ENCODE measurements at places on chromosomes 2 and 18.
A peak's percentile ranks its signal among the peaks of the same experiment; 100 is the strongest.

DNA sequence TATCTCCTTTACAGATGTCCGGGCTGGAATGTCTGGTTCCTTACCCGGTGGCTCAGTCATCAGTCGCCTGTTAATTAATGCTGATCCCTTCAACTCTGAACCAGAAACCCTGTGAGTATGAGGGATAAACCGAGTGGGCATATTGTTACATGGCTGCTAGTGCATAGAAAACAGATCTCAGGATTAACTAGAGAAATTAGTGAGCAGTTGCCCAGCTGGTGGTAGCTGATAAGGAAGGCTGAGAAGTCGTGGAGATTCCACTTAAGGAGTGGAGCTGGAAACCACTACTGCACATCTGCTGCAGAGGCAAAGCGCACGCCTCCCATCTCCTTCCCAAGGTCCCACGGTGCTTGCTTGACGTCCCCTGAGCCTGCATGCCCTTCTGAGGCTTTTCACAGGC is 97.7 kb downstream of the DGKD start:
- H3K27ac ChIP-seq: no peak overlapping the region
- peaks cover 85% of the 10 kb centered on the region for H3K36me3 ChIP-seq
- DNase-seq: no peak
- H3K27me3 ChIP-seq: no peaks in the 10 kb centered on the region

GRCh38 chr2:29226808-29227207 is 111.6 kb downstream of the CLIP4 start:
- DNase-seq: no peak
- H3K4me1 ChIP-seq: peaks cover 5% of the 10 kb centered on the region
- no peaks in the 10 kb centered on the region for H3K36me3 ChIP-seq
- H3K27me3 ChIP-seq: peaks cover 45% of the 10 kb centered on the region
- H3K4me3 ChIP-seq: no peak overlapping the region
- H3K27ac ChIP-seq: no peak overlapping the region

DNA sequence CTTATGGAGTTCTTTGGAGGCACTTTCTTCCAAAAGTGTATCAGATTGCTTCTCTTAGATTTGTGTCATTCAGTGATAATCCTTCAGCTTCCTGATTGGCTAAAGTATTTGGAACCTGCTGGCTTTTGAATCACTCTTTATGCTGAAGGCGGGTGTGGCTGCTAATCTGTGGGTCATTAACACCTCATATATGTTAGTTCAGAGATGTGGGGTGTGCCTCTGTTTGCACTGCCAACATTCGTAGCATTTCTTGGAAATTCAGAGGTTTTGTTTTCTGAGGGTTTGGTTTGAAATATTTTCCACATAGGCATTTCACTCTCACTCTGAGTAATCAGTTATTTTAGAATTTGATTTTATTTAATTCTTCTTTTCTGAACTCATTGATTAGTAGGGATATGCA is 1604.4 kb upstream of the ACVR2A start:
- no peak overlapping the region for H3K27ac ChIP-seq
- no peaks in the 10 kb centered on the region for H3K27me3 ChIP-seq
- H3K4me3 ChIP-seq: no peak overlapping the region
- no peaks in the 10 kb centered on the region for H3K4me1 ChIP-seq
- no peaks in the 10 kb centered on the region for H3K36me3 ChIP-seq

- H3K4me1 ChIP-seq: no peaks in the 10 kb centered on the region
- no peaks in the 10 kb centered on the region for H3K27me3 ChIP-seq
Measured at GRCh38 chr2:221312634-221313033, 259.5 kb downstream of the EPHA4 start.

- no peak overlapping the region for H3K27ac ChIP-seq
- H3K4me1 ChIP-seq: no peaks in the 10 kb centered on the region
- no peaks in the 10 kb centered on the region for H3K36me3 ChIP-seq
- DNase-seq: no peak
- no peak overlapping the region for H3K4me3 ChIP-seq
Measured at GRCh38 chr2:137007938-137008337, 242.6 kb downstream of the THSD7B start.

- H3K4me3 ChIP-seq: no peak overlapping the region
- DNase-seq: no peak
- no peaks in the 10 kb centered on the region for H3K27me3 ChIP-seq
- H3K27ac ChIP-seq: no peak overlapping the region
- peaks cover 11% of the 10 kb centered on the region for H3K4me1 ChIP-seq
Measured at GRCh38 chr2:37361216-37361815, 16.9 kb downstream of the QPCT start.

GRCh38 chr2:119574108-119574815 is 30.0 kb downstream of the CFAP221 start:
- no peak overlapping the region for H3K27ac ChIP-seq
- H3K27me3 ChIP-seq: no peaks in the 10 kb centered on the region
- no peak overlapping the region for H3K4me3 ChIP-seq
- H3K36me3 ChIP-seq: no peaks in the 10 kb centered on the region
- no peak for DNase-seq
- H3K4me1 ChIP-seq: no peaks in the 10 kb centered on the region

DNA sequence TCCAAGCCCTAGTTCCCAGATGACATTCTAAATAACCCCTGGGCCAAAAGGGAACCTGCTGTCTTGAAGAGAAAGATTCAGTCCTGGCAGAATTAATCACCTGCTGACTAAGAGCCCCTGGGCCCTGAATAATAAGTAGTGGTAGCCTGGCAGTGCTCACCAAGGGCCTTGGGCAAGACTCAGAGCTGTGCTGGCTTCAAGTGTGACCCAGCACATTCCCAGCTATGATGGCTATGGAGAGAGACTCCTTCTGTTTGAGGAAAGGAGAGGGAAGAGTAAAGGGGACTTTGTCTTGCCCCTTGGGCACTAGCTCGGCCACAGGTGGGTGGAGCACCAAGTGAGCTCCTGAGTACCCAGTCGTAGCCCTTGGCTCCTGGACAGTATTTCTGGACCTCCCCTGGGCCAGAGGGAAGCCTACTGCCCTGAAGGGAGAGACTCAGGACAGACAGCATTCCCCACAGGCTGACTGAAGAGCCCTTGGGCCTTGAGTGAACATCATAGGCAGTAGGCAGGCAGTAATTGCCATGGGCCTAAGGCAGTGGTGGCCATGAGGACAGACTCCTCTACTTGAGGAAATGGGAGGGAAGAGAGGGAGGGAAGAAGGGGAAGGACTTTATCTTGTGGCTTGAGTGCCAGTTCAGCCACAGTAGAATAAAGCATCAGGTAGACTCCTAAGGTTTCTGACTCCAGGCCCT is 40.0 kb upstream of the INPP4A start:
- H3K4me3 ChIP-seq: no peak overlapping the region
- no peak for DNase-seq
- no peaks in the 10 kb centered on the region for H3K4me1 ChIP-seq
- no peak overlapping the region for H3K27ac ChIP-seq
- H3K27me3 ChIP-seq: no peaks in the 10 kb centered on the region

- peaks cover 45% of the 10 kb centered on the region for H3K4me1 ChIP-seq
- no peak overlapping the region for H3K4me3 ChIP-seq
- no peaks in the 10 kb centered on the region for H3K36me3 ChIP-seq
- H3K27me3 ChIP-seq: no peaks in the 10 kb centered on the region
- peak overlapping the region; percentile 57 for H3K27ac ChIP-seq
Measured at GRCh38 chr2:127404466-127405254, 13.6 kb upstream of the PROC start.

- H3K4me3 ChIP-seq: no peak overlapping the region
- no peaks in the 10 kb centered on the region for H3K36me3 ChIP-seq
- no peak overlapping the region for H3K27ac ChIP-seq
- no peaks in the 10 kb centered on the region for H3K27me3 ChIP-seq
- H3K4me1 ChIP-seq: no peaks in the 10 kb centered on the region
Measured at GRCh38 chr2:33782395-33783230, 183.5 kb upstream of the FAM98A start.

- no peak for DNase-seq
- H3K27ac ChIP-seq: no peak overlapping the region
- peaks cover 4% of the 10 kb centered on the region for H3K36me3 ChIP-seq
- peaks cover 16% of the 10 kb centered on the region for H3K4me1 ChIP-seq
Measured at GRCh38 chr2:71064754-71065621, 3.5 kb upstream of the NAGK start.

- no peak overlapping the region for H3K27ac ChIP-seq
- H3K4me3 ChIP-seq: no peak overlapping the region
- no peak for DNase-seq
- no peaks in the 10 kb centered on the region for H3K36me3 ChIP-seq
- no peaks in the 10 kb centered on the region for H3K4me1 ChIP-seq
- no peaks in the 10 kb centered on the region for H3K27me3 ChIP-seq
Measured at GRCh38 chr2:223062396-223062795, 10.4 kb downstream of the KCNE4 start.

GRCh38 chr2:145422576-145422975 is 902.7 kb upstream of the ZEB2 start:
- H3K4me3 ChIP-seq: no peak overlapping the region
- no peaks in the 10 kb centered on the region for H3K27me3 ChIP-seq
- no peaks in the 10 kb centered on the region for H3K4me1 ChIP-seq
- H3K36me3 ChIP-seq: no peaks in the 10 kb centered on the region

GRCh38 chr18:25876330-25876948 is 214.0 kb downstream of the SS18 start:
- H3K27me3 ChIP-seq: no peaks in the 10 kb centered on the region
- no peak for DNase-seq
- no peaks in the 10 kb centered on the region for H3K36me3 ChIP-seq
- H3K4me1 ChIP-seq: no peaks in the 10 kb centered on the region

DNA sequence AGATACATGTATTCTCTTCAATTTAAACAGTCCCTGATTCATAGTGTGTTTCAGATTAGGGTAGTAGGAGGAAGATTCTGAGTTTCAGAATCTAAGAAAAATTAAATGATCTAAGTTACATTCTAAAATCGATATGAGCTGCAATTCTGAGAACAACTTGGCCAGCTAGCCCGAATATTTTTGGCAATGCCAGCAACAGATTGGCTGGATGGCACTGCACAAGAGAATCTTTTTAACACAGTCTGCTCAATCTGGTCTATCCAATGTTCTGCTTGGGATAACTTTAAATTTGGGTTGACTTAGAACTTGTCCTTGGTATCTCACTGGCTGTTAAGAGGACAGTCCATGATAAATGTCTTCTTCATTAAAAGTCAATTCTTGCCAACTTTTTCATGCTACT is 853.9 kb downstream of the NRXN1 start:
- H3K4me1 ChIP-seq: no peaks in the 10 kb centered on the region
- H3K27me3 ChIP-seq: no peaks in the 10 kb centered on the region
- H3K36me3 ChIP-seq: no peaks in the 10 kb centered on the region
- no peak overlapping the region for H3K4me3 ChIP-seq
- H3K27ac ChIP-seq: no peak overlapping the region
- no peak for DNase-seq

DNA sequence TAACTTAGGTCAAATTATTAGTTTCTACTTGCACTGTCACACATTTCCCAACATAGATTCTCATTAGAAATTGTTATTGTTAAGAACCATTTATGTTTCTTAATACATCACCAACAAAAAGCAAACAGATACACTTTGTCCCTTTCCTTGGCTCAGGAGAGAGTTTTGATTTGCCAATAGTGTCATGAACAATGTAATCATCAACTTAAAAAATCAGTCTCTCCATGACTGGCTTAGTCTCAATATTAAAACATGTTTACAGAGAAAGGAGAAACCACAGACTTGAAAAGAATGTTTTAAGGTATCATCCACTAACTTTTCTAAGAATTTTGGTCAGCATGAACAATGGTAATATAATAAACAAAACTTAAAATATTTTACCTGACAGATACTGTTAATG is 416.5 kb upstream of the KCNH7 start:
- H3K27me3 ChIP-seq: no peaks in the 10 kb centered on the region
- no peaks in the 10 kb centered on the region for H3K4me1 ChIP-seq
- no peak for DNase-seq
- no peak overlapping the region for H3K27ac ChIP-seq
- no peaks in the 10 kb centered on the region for H3K36me3 ChIP-seq

DNA sequence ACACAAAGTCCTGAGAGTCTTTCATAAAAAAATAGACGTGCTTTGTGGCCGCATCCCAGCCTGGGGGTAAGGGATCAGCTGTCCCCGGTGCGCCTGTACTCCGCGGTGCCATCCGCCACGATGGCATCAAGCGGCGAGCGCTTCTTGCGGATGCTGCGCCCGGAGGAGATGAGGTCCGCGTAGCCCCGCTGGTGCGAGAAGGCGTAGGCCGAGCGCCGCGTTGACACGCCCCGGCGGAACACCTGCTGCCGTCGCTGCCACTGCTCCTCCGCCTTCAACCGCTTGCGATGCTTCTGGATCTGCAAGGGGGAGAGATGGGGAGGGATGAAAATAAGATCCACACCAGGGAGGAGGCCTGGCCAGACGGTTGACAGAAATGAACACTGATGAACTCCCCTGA is 26.8 kb upstream of the NARS1 start:
- H3K36me3 ChIP-seq: peaks cover 68% of the 10 kb centered on the region
- H3K4me1 ChIP-seq: no peaks in the 10 kb centered on the region
- no peaks in the 10 kb centered on the region for H3K27me3 ChIP-seq

DNA sequence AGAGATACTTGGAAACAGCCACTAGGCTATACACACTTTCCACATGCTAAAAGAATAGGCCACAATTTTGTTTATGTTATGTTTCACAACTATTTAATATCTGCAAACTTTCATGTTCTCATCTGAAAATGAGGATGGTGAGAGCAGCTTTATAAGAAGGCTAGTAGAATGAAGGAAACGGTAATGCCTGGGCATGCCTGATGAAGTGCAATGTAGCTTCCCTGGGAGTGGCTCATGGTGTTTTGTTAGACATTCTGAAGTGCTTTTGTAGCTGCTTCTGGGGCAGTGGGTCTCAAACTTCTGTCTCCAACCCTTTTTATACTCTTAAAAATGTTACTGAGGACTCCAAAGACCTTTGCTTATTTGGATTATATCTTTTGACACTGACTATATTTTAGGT is 193.3 kb upstream of the VWC2L start:
- no peaks in the 10 kb centered on the region for H3K27me3 ChIP-seq
- H3K4me3 ChIP-seq: no peak overlapping the region
- H3K4me1 ChIP-seq: no peaks in the 10 kb centered on the region
